ENCODE measurements at places on chromosomes 16 and 17.

- DNase-seq: no peak
Observed at GRCh38 chr16:30481381-30481780, 8.8 kb downstream of the ITGAL start.

DNA sequence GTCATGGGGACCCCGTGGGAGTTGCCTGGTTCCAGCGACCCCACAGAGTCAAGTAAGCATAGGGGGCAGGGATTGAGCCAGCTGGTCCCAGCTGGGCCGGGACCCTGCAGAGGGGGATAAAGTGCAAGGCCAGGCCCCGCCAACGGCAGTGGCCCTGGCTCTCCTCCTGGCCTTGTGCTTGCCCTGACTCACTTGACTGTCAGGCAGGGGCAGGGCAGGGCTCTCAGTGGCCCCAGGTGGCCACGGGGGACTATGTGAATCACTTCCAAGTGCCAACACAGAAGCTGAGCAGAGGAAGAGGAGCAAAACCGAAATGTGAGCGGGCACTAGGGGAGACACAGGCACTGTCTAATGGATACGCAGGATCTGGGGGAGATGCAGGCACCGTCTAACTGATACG lies 21.6 kb upstream of the NCBP3 start:
- DNase-seq: no peak

DNA sequence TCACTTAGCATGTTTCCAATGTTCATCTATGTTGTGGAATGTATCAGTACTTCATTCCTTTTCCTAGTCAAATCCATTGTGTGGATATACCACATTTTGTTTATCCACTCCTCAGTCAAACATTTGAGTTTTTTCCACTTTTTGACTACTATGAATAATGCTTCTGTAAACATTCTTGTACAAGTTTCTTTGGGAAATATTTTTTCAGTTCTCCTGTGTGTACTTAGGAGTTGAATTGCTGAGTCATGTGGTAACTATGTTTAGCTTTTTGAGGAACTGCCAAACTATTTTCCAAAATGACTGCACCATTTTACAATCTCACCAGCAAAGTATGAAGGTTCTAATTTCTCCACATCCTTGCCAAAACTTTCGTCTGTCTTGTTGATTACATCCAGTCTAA lies 223.7 kb upstream of the AXIN2 start:
- DNase-seq: no peak

- no peak for DNase-seq
Observed at GRCh38 chr16:58280846-58281301, 14.0 kb downstream of the PRSS54 start.

DNA sequence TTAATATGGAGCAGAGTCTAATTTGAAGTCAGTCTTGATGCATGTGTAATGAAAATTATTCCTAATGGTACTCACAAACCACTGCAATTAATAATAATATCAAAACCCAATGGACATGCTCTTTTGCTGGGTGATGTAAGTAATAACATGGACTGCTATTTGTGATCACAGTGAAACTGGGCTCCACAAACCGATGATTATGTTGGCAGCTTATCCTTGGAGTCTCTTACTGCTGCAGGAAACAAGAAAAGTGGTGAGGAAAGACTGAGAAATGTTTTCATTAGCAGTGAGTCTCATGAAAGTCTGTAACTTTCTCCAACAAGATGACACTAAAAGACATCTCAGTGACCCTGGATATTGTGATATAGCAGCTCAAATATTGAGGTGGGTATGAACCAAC lies 45.2 kb downstream of the TMEM100 start:
- no peak for DNase-seq

DNA sequence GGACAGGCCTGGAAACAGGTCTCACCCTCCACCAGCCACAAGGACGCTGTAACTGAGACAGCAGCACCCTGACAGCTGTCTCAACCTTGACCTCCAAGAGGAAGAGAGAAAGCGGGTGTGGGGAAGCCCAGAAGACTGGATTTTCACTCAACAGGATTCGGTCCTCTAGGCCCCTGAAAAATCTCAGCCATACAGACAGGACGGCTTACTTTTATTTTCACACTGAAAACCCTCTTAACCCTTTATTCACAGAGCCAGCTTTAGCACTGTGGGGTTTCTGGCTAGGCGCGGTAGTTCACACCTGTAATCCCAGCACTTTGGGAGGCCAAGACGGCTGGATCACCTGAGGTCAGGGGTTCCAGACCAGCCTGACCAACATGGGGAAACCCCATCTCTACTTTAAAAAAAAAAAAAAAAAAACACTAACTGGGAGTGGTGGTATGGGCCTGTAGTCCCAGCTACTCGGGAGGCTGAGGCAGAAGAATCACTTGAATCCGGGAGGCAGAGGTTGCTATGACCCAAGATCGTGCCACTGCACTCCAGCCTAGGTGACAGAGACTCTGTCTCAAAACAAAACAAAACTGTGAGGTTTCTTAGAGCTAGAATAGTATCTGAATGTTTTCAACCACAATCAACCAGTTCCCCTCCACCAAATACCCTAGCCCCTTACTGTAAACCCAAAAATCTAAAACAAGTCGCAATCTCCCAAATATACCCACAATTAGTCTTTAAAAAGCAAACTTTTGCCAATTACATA lies 5.3 kb downstream of the ANKRD11 start:
- DNase-seq: no peak

DNA sequence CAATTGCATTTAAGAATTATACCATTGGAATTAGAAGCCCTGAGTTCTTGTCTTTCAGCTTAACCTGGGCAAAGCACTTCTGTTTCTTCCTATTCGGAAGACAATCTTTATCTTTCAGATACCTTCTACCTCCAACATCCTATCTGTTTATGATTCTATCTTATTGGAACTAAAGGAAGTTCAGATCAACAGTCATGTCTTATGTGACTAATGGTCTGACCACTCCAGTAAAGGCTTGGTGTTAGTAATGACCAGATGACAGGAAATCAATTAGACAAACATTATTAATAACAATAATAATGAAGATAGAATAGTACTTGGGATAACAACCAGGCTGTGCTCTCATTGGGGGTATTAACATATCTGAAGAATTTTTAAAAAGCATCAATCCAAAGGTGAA lies 11.3 kb downstream of the HS3ST3A1 start:
- DNase-seq: no peak

DNA sequence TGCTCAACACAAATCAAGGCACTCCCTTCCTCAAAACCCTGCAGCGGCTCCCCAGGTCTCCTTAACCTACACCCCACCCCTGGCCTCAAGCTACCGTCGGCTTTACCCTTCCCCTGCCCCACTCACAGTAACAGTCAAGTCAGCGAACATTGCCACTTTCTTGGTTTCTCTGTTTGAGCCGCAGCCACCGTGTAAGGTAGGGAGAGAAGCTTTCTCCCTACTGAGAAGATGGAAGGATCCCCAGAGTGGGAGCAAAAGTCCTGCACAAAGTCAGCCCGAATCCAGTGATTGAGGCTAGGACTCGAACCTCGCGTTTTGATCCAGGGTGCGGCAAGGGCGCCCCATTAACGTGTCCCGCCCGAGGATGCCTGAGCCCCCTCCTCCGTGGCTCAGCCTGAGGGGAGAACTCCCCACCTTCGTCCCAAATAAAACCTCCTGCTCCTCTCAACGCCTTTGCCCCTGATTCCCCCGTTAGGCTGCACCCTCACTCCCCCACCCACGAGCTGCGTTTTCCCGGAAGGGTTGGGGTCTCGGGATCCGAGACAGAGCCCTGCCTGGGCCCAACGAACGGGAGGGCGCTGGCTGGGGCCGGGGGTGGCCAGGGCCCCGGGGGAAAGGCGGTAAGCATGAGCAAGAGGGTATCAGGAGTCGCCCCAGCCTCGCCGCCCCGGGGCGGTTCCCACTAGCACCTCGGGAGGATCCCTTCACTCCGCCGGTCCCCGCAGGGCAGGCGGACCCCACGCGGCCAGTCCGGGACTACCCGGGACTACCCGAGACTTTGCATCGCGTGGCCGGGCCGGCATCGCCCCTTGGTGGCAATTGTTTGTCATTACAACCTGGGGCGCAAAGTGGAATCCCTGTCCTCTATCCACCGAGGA lies 9.9 kb upstream of the NAGS start:
- peak; percentile 64 for DNase-seq

DNA sequence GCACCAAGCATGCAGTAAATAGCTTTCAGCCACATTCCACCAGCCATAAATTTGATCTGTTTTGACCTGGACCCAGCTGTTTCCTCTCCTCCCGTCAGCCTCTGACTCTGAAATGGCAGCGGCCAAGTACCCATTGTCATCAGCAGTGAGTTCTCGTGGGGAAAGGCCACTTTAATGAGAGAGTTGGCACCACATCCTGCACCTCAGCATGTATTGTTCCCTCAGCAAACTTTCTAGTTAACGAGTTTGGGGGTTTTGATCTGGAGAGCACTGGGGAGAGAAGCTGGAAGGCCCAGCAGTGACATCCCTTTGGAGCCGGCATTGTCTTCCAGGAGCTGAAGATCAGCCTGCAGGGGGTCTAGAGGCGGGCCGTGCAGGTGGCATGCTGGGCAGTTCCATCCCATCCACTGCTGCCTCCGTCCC lies 84.9 kb downstream of the RPA1 start:
- DNase-seq: no peak

GRCh38 chr16:11135464-11135973 lies 120.5 kb downstream of the SOCS1 start:
- no peak for DNase-seq

GRCh38 chr17:75771334-75772281 lies 6.6 kb upstream of the GALK1 start:
- no peak for DNase-seq

GRCh38 chr16:70711211-70712031 lies 25.6 kb upstream of the MTSS2 start:
- DNase-seq: no peak

GRCh38 chr17:77513045-77513444 lies 372.3 kb downstream of the SEC14L1 start:
- DNase-seq: no peak
